Lung (tissue), 17 donors: ENCODE measurements at places on chromosomes 7 and 10. TPM values are rescaled to one million over a fixed set of nuclear protein-coding genes. Genes with fewer than 3 reads are reported as not detected.

The SEMA3D gene
- polyA plus RNA-seq, result 0.53 TPM

The CALCR gene
- 0.06 TPM for polyA plus RNA-seq

The MINDY4 gene
- 5.0 TPM for polyA plus RNA-seq

The FGFBP3 gene
- polyA plus RNA-seq, result 1.6 TPM

The SLC26A5 gene
- polyA plus RNA-seq, result 0.41 TPM

The MMP21 gene
- polyA plus RNA-seq, result 0.03 TPM

The TMEM176A gene
- 21.3 TPM for polyA plus RNA-seq

The PLAU gene
- polyA plus RNA-seq, result 36.7 TPM

The SFTPD gene
- 635 TPM for polyA plus RNA-seq

The MYL7 gene
- polyA plus RNA-seq, result not detected

The GPC2 gene
- 0.61 TPM for polyA plus RNA-seq

The CNNM1 gene
- 0.16 TPM for polyA plus RNA-seq

The FFAR4 gene
- polyA plus RNA-seq, result 2.5 TPM

The CLCN1 gene
- polyA plus RNA-seq, result not detected

The MACC1 gene
- polyA plus RNA-seq, result 2.8 TPM

The GIMAP4 gene
- 26.2 TPM for polyA plus RNA-seq

The MRLN gene
- 0.75 TPM for polyA plus RNA-seq

The GNGT1 gene
- not detected for polyA plus RNA-seq

The FAM25G gene
- polyA plus RNA-seq, result not detected

The APBB1IP gene
- 5.4 TPM for polyA plus RNA-seq

The ZNF438 gene
- 8.6 TPM for polyA plus RNA-seq

The PDLIM1 gene
- 200 TPM for polyA plus RNA-seq

The SPDYE16 gene
- polyA plus RNA-seq, result 0.18 TPM

The INMT gene
- 88.7 TPM for polyA plus RNA-seq

The RHOBTB1 gene
- polyA plus RNA-seq, result 4.8 TPM

The PRTFDC1 gene
- polyA plus RNA-seq, result 2.1 TPM

The TLX1 gene
- polyA plus RNA-seq, result not detected

The ITGA8 gene
- polyA plus RNA-seq, result 3.9 TPM

The EN2 gene
- polyA plus RNA-seq, result 0.02 TPM

The ANKRD22 gene
- 1.1 TPM for polyA plus RNA-seq

The CCL24 gene
- 1.1 TPM for polyA plus RNA-seq

The CALML3 gene
- polyA plus RNA-seq, result 0.04 TPM

The SFTPA1 gene
- 7,035 TPM for polyA plus RNA-seq

The TDRD1 gene
- polyA plus RNA-seq, result not detected

The CACNB2 gene
- 0.90 TPM for polyA plus RNA-seq

The TMEM236 gene
- polyA plus RNA-seq, result 0.65 TPM

The AKR1C1 gene
- polyA plus RNA-seq, result 36.9 TPM

The ARMS2 gene
- polyA plus RNA-seq, result not detected

The LRRC4 gene
- polyA plus RNA-seq, result 4.7 TPM

The DEPP1 gene
- 91.9 TPM for polyA plus RNA-seq

The EPHA1 gene
- polyA plus RNA-seq, result 5.7 TPM

The BUD31 gene
- polyA plus RNA-seq, result 124 TPM

The NXPH1 gene
- polyA plus RNA-seq, result not detected
